ENCODE measurements at places on chromosomes 1 and 21.

GRCh38 chr21:32308696-32309095 is 10.0 kb downstream of the MRAP start:
- no peak for DNase-seq

GRCh38 chr1:119079881-119080280 is 60.6 kb downstream of the WARS2 start:
- no peak for DNase-seq

DNA sequence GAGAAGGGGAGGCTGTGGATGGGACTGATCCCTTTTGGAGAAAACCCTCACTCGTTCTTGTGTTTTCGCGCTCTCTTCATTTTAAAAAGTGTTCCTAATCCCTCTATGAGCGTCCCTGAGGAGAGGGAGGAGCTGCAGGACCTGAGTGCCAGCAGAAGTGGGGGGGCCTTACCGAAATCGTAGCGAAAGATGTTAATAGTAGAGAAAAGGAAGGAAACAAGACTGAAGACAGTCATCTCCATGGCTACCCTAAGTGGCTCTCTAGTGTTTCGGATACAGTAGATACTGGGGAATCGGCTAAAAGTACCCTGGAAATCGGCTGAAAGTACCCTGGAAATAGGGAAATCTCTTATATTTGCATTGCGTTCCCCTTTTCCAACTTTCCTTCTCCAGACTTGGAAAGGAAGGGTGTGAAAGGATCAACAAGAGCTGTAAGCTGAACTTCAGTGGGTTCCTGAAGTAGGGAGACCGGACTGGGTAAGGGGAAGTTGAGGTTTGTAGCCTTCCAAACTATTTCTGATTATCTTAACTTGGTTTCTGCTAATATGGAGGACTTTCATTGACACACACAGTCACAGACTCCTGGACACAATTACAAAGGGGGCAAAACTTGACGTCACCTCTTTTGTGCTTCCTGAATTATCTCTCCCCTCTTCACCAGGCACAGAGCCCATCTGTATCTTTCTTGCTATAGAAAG is 486 bp upstream of the DSTYK start:
- peak; percentile 46 for DNase-seq

GRCh38 chr1:220655961-220656740 is 34.0 kb upstream of the C1orf115 start:
- no peak for DNase-seq

DNA sequence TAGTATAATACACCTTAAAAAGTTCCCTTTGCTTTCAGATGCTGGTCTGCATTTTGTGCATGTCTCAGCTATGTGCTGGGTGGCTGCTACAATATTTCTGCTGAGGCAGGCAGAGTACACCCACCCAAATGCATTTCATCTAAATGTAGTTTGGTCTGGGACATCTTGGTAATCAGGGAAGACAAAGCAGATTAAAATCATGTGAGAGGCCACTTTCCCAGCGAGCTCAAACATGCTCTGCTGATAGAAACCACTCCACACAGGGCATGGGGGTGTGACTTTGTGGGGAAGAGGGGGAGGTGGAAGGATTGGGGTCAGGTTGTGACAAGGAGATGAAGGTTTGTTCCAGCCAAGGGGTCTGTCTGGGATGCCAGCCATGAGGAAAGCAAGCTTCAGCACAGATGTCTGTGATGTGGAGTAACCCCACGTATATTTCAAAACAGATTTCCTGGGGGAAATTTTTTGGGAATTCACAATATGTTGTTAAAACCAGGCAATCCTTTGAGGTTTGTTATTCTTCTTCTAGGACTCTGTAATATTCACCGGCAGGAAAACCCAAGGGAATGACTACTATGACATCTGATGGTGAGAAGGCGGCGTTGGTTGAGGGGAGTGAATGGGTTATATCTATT is 255.1 kb upstream of the FGGY start:
- DNase-seq, result no peak

DNA sequence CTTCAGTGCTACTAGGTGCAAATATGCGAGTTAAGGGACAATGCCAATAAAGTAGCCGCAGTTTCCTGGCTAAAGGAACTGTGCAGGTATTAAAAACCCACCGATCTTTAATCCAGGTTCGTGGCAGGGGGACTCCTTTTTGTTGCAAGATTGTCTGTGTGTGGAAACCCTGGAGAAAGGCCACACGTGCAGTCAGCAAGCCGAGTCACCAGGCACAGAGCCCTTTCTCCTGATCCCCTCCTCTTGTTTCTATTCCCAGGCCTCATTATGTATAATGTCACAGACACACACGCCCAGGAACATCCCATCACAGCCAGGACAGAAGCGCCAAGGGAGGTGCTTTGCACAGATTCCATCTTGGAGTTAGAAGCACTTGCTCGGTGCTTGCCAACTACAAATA is 528.9 kb downstream of the KIF26B start:
- DNase-seq, result no peak

DNA sequence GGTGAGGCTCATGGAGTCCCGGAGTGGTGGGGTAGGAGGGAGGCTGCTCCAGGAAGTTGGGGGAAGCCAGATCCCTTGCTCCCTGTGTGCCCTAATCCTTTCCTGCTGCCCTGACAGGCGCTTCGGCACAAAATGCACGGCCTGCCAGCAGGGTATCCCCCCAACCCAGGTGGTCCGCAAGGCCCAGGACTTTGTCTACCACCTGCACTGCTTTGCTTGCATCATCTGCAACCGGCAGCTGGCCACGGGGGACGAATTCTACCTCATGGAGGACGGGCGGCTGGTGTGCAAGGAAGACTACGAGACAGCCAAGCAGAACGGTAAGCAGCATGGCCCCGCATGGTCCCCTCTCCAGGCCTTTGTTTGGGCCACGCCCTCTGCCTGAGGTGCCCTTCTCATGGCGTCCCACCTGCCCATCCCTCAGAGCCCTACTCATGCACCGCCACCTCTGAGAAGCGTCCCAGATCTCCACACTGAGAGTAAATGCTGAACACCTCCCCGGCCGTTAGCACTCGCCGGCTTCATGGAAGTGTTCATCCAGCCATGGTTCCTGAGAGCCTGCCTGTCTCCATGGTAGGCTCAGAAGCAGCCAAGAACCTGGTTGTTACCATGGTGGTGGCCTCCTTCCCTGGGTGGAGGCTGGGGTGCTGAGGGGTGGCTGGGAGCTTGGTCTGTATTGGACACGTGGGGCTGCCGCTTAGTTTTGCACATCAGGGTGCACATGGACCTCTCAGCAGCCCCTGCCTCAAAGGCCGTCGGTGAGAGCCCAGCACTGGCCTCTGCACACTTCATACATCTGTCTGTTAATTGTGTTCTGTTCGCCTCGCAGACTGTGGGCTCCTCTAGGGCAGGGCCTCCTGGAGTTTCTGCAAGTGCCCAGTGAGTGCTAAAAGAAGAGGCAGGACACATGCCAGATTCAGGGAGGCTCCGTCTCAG is 36.5 kb downstream of the LHX4 start:
- DNase-seq, result no peak

DNA sequence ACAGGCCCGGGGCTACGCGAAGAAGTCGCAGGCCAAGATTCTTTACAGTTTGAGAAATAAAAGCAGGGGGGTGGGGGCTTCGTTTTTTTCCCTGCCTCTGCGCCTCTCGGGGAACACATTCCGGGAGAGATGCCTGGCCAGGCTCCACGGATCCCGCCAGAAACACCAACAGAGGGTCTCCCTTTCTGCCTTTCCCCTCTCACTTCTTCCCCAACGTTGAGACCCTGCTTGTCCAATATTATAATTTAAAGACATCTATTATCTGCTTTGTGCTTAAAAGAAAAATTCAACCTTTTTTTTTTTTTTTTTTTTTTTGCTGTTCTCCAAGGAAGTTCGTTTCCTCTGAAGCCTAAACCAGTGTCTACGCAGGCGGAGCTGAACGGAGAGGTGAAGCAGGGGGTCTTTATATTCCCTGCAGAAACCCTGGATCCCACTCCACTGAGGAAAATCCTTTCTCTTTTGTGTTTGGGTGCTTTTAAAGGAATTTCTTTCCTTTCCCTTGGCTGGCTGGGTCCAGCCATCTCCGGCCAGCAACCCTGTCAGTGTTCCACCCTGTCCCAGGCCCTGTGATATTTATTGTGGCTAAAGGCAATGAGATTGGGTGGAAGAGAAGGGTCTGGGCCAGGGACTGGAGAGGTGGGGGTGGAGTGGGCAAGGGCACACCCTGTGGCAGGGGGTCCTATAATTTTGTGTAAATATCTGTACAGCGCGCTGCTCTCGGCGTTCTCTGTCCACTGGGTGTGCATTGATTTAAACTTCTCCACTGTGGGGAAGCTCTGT is 2.2 kb downstream of the FOXD2 start:
- DNase-seq, result no peak

- no peak for DNase-seq
These were observed 36.8 kb downstream of the MAB21L3 start for GRCh38 chr1:116147972-116148371.

DNA sequence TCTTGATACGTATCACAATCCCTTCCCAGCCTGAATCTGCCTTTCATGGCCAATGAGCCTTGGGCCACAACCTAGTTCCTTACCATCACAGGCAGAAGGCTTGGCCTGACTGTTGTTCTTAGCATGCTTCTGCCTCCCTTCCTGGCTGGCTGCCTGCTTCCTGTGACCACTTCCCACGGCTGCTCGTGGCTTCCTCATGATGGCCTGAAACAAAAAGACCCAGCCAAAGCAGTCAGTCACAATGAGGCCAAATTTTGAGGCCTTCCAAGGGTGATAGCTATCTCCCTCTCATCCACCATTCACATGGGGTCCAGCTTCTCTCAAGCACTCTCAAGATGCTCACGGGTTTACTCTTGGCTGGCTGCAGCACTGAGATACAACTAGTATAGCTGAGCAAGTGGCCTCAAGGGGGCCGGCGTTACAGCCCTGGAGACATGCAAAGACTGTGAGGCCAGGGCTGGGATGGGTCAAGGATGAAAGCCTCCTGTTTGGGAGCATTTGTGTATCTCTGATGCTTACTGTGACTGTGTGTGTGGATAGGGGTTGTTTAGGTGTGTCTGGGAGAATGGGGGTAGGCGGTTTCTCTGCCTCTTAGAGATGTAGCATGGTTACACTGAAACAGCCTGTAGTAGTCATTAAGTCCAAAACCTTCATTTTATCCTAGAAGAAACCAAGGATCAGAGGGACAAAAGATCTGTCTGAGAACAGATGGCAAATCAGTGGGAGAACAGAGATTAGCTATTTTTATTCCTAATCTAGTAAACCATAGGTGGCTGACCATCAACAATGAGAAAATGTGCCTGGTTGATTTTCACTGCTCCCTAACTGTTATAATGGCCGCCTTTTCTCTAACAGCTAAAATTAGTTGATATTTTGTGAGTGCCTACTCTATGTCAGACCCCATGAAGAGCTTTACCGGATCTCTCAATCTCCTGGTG is 5.4 kb upstream of the TOE1 start:
- DNase-seq, result peak; percentile 56

DNA sequence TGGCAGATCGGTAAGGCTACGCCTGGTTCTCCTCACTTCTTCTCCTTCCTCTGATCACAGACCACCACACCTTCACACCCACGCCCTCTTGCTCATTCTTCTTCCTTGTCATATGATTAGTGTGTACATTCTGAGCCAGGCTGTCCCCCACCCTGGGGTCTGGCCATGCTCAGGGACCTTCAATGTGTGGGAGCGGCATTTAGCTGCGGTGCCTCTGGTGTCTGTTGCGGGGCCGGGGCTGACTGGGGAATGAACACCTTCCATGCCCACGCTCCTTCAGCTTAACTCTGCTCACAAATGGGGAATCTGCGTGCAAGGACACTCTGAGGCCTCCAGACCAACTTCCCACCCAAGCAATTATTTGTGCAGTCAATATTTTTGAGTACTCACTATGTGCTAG is 29.4 kb downstream of the QSOX1 start:
- DNase-seq, result no peak

DNA sequence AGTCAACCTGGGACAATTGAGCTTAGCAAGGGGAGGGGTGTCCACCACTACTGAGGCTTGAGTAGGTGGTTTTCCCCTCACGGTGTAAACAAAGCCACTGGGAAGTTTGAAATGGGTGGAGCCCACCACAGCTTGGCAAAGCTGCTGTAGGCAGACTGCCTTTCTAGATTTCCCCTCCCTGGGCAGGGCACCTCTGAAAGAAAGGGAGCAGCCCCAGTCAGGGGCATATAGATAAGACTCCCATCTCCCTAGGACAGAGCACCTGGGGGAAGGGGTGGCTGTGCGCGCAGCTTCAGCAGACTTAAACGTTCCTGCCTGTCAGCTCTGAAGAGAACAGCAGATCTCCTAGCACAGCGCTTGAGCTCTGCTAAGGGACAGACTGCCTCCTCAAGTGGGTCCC is 758.4 kb downstream of the LTN1 start:
- no peak for DNase-seq

DNA sequence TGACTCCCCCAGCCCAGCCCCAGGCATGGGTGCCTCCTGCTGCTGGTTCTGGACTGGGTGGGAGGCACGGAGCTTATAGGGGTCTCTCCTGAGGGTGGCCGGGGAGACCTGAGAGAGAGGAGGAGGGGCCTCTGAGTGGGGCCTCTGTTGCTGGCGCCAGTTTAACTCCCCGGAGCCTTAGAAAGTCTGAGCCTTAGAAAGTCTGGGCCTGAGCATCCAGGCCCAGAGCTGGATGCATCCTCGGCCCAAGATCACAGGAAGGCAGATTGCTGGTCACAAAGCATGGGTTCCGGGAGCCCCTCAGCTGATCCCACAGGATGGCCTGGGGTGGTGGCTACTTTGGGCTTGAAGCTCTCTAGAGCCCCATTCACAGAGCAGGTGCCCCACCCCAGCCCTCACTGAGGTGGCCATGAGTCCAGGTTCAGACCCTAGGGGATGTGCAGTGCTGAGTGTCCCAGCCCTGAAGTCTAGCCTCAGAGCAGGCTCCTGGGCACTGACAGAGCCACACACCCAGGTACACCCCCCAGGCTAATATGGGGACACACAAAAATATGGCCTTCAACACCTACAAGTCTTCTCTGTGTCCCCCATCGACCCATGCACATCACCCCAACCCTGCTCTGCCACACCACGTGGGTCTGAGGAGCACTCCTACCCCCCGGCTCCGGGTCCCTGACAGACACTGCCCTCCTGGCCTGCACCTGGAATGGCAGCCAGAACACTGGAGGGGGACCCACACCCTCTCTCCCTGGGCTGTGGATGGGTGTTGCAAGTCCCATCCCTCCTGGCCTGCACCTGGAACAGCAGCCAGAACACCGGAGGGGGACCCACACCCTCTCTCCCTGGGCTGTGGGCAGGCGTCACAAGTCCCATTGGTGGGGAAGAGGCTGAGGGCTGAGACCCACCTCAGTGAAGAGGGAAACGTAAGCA is 9.7 kb downstream of the PLA2G2F start:
- DNase-seq, result no peak

GRCh38 chr1:97123717-97124431 is 402.3 kb downstream of the PTBP2 start:
- DNase-seq, result peak; percentile 74

DNA sequence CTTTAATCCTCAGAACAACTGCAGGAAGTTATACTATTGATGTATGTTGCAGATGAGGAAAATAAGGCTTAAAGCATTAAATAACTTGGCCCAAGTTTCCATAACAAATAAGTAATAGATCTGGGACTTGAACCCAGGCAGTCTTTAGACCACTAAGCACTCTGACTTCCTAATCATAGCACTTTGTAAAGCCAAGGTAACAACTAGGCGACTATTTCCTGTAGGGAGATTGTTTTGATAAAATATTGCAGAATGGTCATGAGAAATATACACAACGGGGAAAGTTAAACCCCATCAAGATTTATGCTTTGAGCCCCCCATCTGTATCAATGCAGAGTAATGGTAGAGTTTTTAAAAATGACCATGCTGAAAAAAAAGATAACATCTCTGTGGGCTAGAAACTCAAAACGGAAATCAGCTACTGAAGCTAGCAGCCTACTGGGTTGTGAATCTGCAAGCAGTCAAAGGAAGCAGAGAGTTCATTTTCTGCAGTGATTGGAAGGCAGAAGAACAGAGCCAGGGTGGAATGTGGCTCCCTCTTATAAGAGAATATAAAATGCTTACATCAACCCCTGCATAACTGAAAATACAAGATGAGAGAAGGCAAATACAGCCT is 111.2 kb upstream of the OLIG2 start:
- DNase-seq, result no peak

- DNase-seq, result no peak
These were observed 24.0 kb upstream of the CDC7 start for GRCh38 chr1:91476533-91477217.

All from inflammatory macrophage (primary cell).